ENCODE measurements at places on chromosomes 2 and 18.
A peak's percentile ranks its signal among the peaks of the same experiment; 100 is the strongest.

DNA sequence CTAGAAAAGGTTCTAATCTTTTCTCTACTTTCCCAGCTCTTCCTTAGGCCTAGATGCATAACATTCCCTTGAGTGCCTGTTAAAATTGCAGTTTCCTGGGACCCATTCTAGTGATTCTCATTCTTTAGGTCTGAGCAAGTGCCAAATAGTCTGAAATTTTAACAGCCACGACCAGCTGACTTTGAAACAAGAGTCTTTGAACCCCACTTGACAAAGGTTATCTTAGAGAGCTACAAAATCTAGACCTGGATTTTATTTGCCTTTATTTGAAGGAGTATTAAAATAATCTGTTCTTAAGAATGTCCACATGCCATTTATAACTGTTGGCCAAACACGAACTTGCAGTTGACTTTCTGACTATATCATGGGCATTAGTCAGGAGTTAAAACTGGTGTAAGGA is 110.2 kb upstream of the LHCGR start:
- DNase-seq, result no peak

GRCh38 chr2:12035029-12035720 is 288.7 kb downstream of the LPIN1 start:
- DNase-seq, result no peak

GRCh38 chr2:69436938-69437750 is at the start of gene NFU1:
Gene NFU1 (minus strand): TSS chr2:69437435. CDS start chr2:69437422, 13 bp downstream.
- peak; percentile 74 for DNase-seq

- DNase-seq, result no peak
Measured at GRCh38 chr2:112919086-112919485, 8.1 kb downstream of the IL37 start.

DNA sequence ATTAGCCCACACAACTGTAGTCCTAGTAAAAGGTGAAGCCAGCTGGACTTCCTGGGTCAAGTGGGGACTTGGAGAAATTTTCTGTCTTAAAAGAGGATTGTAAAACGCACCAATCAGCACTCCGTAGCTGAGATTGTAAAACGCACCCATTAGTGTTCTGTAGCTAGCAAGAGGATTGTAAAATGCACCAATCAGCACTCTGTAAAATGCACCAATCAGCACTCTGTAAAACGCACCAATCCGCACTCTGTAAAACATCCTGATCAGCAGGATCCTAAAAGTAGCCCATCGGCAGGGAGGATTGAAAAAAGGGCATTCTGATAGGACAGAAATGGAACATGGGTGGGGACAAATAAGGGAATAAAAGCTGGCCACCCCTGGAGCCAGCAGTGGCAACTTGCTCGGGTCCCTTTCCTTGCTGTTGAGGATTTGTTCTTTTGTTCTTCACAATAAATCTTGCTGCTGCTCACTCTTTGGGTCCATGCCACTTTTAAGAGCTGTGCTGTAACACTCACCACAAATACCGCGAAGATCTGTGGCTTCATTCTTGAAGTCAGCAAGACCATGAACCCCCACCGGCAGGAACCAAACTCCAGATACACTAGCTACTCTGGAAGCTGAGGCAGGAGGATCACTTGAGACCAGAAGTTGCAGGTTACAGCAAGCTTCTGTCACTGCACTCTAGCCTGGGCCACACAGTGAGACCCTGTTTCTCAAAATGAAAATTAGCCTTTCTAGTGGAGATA is 102.6 kb downstream of the HS6ST1 start:
- DNase-seq, result no peak

GRCh38 chr2:223084873-223085272 is 32.9 kb downstream of the KCNE4 start:
- DNase-seq, result no peak

- DNase-seq, result no peak
Measured at GRCh38 chr2:128308284-128308731, 10.4 kb downstream of the HS6ST1 start.
